ENCODE measurements at places on chromosomes 2 and 18. TPM values are rescaled to one million over a fixed set of nuclear protein-coding genes. Genes with fewer than 3 reads are reported as not detected.

GYPC gene
- total RNA-seq = 123 TPM

BIN1 gene
- 48.2 TPM for total RNA-seq

RELCH gene
- total RNA-seq = 27.5 TPM

FBLN7 gene
- 1.1 TPM for total RNA-seq

DNA sequence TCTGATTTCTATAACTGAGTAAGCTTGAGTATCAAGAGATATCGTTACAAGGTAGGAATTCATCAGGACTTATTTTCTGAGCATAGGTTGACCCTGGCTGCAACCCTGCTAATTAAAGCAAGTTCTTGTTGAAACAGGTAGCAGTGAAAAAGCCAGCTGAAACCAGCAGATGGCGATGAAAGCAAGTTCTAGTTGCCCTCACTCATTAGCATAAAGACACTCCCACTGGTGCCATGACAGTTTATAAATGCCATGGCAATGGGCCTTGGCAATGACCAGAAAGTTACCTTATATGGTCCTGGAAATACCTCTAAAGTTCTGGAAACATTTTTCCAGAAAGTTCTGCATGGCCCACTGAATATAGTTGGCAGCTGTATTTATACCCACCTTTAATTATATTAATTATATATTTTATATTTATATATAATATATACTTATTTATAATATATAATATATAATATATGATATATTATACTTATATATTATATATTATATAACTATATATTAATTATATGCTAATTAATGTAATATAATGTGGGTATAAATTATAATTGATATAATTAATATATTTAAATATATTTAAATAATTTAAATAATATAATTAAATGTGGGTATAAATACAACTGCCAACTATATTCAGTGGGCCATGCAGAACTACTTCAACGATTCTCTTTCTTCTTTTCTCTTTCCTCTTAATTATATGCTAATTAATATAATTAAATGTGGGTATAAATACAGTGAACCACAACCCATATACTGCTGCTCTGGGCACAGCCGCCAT, 188.0 kb downstream of the CDH7 start:
- H3K36me3 ChIP-seq = no peaks in the 10 kb centered on the region
- no peak overlapping the region for H3K27ac ChIP-seq
- H3K4me3 ChIP-seq = no peak overlapping the region
- DNase-seq = no peak

DNA sequence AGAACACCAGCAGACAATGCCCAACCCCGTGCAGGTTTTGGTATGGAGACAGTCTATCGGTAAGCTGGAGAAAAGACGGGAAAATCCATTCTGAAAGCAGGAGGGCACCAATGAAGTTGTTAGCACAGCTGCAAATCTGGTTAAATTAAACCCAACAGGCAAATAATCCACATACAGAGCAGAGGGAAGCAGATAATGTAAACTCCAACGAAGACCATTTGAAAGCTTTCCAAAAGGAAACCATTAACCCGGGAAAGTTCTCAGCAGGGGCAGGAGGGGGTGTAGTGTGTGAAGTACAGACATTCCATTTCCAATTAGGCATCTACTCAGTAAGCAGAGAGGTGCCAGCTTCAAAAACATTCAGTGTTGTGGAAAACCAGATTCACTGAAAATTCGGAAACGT, 10.3 kb downstream of the EDAR start:
- H3K36me3 ChIP-seq = no peaks in the 10 kb centered on the region
- H3K27me3 ChIP-seq = no peaks in the 10 kb centered on the region
- no peaks in the 10 kb centered on the region for H3K4me1 ChIP-seq
- H3K27ac ChIP-seq = no peak overlapping the region
- H3K4me3 ChIP-seq = no peak overlapping the region

- H3K27ac ChIP-seq = no peak overlapping the region
- no peaks in the 10 kb centered on the region for H3K36me3 ChIP-seq
- H3K4me3 ChIP-seq = no peak overlapping the region
- H3K27me3 ChIP-seq = peaks cover 10% of the 10 kb centered on the region
- no peaks in the 10 kb centered on the region for H3K4me1 ChIP-seq
- no peak for DNase-seq
Observed at GRCh38 chr2:102301867-102302362, 9.4 kb upstream of the IL1RL1 start.

GRCh38 chr18:47602273-47602897, 328.1 kb downstream of the SMAD2 start:
- no peaks in the 10 kb centered on the region for H3K4me1 ChIP-seq
- no peak for DNase-seq
- no peaks in the 10 kb centered on the region for H3K27me3 ChIP-seq
- H3K27ac ChIP-seq = no peak overlapping the region
- no peak overlapping the region for H3K4me3 ChIP-seq
- no peaks in the 10 kb centered on the region for H3K36me3 ChIP-seq

All from sigmoid colon (tissue), 7 donors.